ENCODE measurements at places on chromosomes 1 and 21.

DNA sequence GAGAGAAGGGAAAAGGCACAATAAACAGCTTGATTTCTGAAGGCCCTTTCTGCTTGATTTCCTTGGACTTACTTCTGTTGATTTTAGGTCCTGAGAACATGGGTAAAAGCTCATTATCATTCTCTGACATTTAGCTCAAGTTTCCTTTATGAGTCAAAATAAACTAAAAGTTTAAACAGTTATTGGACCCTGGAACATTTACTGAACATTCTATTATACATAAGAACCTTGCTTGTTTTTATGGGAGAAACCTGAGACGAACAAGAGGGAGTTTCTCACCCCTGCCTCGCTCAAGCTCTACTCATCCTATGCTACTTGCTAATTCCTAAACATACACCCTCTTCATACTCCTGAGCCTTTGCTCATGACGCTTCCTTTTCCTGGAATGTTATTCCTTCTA lies 538.3 kb upstream of the PKN2 start:
- no peak for DNase-seq

DNA sequence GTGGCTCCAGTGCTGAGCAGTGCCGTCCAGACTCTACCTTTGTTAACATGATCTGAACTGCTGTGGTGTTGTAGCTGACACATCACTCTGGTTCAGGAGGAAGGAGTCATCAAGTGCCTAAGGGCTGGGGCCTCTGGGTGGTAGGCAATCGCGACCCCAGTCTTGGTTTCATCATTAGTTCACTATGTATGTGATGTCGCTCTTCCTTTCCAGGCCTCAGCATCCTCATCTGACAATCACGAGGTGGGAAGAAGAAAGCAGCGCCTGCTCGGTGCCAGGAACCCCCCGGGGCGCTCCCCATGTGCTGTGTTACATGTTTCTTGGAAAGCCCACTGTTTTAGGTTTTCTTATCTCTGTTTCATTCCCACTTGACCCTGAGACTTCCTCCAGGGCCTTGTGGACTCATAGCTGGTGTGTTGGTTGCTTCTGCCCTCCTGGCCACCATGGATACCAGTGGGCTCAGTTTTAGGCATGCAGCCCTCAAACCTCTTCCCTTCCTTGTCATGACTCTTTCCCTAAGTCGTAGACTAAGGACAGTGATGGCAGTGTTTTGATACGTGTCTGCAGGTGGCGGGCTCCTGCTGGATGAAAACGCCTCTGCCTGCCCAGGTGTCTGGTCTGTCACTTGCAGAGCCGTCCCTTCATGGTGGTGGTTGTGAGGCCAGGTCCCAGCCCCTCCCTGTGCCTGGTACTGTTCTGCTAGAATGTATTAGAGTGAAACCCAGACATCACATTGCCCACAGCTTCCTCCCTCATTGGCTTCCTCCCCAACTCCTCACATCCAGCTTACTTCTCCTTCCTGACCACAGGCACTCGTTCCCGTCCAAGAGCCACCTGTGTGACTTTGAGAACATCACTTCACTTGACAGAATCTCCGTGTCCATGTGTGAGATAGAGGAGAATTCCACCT lies 17.2 kb upstream of the FOXO6 start:
- no peak for DNase-seq

- DNase-seq = no peak
These were observed 21.6 kb downstream of the PTGFRN start for GRCh38 chr1:116931016-116931918.

- DNase-seq = no peak
These were observed 250.0 kb upstream of the ADGRL2 start for GRCh38 chr1:81550753-81551152.

DNA sequence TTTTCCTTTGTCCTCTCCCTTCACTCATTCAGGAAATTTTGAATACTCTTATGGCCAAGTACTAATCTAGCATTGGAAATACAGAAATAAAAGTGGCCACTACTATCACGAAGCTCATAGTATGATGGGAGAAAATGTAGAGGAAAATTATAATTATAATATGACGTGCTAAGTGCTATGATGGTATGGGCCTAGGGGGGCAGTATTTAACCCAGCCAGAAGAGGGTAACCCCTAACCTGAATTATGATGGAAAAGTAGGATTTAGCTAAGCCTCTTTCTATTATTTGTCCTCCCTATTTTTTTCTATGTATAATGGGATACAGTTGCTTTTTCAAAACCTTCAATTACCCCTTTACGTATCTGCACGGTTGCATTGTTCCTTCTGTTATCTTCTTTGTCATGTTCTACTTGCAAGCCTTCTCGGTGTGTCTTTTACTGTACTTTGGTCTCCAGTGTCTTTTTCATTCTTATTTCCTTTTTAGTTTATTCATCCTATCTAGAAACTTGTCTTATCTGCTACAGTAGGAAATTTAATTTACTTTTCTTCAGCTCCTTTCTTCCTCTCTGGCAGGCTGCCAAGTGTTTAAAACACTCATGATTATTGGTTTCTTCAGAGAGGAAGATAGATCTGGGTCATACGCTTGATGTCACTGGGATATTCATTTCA lies 88.8 kb upstream of the GPR52 start:
- DNase-seq = no peak

DNA sequence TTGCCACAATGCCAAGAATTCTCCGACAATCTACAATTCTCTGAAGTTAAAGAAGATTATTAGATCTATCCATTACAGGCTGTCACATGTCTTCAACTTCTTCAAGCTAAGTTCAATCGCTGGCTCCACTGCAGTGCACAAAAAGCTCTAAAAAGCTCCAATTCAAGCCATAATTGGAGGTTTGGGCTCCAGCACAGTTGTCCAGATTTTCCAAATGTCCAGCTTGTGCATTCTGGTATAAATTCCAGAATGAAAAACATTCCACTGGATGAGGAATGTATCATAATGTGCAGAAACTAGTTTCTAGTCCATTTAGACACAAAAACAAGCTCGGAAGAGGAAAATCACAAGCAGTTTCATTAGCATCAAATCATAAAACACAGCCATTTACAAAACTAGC lies 138.6 kb downstream of the NRIP1 start:
- no peak for DNase-seq

- no peak for DNase-seq
These were observed 167.7 kb upstream of the TNR start for GRCh38 chr1:175911138-175911537.

- no peak for DNase-seq
These were observed 52.7 kb downstream of the PLPP3 start for GRCh38 chr1:56526571-56527174.

- DNase-seq = no peak
These were observed 1.5 kb upstream of the IVNS1ABP start for GRCh38 chr1:185318431-185319138.

DNA sequence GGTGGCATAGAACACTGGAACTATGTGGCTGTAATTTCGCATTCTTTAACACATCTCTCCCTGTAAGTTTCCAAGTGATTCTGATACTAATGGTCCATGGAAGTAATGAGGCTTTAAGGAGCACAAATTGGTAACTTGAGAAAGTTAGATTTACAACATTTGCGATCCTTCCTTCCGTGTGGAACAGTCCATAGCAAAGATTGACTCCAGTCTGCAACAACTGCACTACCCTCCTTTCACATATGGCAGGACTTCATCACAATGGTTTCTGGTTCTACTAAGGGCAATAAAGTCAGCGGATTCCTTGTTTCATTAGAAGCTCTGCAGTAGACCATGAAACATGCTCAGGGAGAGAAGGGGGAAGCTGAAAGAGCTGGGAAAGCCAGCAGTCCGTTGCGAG lies 261.2 kb downstream of the RGS7 start:
- no peak for DNase-seq

DNA sequence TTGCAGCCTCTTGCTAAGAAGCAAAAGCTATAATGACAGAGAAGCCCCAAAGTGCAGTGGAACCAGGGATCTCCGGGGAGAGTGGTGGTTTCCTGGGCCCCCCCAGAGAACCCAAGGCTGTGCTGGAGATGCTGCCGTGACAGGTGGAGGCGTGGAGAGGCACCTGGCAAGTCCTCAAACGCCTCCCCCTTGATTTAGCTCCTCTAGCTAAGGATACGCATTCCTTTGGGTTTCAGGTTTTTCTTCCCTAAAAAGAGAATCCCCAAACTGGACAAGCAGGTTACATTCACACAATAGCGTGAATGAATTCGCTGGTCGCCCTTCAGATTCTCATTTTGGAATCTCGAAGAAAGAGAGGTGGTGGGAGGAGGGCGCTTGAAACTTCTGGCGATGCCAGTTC lies 853 bp upstream of the ATP1A1 start:
- DNase-seq = no peak

- no peak for DNase-seq
These were observed at the start of gene CACNA1E for GRCh38 chr1:181483285-181484195. TSS of gene CACNA1E (plus strand) at chr1:181483517. CDS start at chr1:181483745, 228 bp downstream.

DNA sequence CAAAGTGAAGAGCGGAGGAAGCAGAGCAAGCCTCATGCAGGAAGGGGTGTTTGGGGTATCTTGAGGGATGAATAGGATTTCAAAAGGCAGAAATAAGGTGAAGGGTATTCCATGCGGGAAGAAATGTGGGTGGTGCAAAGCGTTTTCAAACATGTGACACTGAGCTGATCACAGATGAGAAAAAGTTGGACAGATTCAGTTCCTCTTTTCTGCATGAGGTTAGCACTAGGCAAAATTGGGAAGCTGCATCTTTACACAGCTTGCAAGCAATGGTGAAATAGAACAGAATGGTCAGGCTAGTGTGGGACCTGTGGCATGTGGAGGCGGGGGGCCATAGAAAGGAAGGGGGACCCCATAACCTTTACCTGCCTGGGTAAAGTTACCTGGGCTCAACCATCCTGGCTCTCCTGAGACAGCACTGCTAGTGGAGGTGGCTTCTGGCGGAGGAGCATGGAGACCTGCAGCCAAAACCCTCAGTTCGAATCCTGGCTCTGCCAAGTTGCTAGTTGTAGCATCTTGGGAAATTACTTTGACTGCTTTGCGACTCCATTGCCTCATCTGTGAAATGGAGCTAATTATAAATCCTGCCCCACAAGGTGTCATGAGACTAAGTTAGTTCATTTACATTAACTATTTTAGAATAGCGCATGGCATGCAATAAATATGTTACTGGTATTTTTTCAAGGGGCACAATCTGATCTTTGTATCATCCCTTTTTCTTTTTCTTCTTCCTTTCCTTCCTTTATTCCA lies 16.4 kb downstream of the KCNA10 start:
- no peak for DNase-seq

All from SHP77 (cell line).